Activated CD8-positive, alpha-beta memory T cell treated with anti-CD3 and anti-CD28 coated beads, Interleukin-2, amount 10 ng/mL, durations not matched to agents 7 days and 5 days (primary cell): ENCODE measurements at places on chromosomes 1 and 21.

DNA sequence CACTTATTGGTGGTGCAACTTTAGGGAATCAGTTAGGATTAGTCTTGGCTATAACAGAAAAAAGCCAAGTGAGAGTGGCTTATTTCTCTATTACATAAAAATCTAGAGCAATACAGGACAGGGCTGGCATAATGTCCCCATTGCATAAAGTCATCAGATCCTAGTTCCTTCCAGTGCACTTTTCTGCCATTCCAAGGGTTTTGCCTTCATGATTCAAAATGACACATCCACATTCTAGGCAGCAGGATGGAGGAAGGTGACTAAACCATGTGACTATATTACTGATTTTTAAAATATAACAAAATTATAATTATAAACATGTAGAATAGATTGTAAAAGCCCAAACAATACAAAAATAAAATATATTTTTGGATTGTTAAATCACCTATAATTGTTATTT is 18.8 kb downstream of the JUN start:
- no peak for DNase-seq

GRCh38 chr1:54498383-54499096 is 49.5 kb upstream of the ACOT11 start:
- no peak for DNase-seq

GRCh38 chr1:209728466-209728865 is 23.8 kb downstream of the HSD11B1 start:
- no peak for DNase-seq

- peak; percentile 75 for DNase-seq
These were observed 16.1 kb downstream of the ENSA start for GRCh38 chr1:150613061-150613920.

DNA sequence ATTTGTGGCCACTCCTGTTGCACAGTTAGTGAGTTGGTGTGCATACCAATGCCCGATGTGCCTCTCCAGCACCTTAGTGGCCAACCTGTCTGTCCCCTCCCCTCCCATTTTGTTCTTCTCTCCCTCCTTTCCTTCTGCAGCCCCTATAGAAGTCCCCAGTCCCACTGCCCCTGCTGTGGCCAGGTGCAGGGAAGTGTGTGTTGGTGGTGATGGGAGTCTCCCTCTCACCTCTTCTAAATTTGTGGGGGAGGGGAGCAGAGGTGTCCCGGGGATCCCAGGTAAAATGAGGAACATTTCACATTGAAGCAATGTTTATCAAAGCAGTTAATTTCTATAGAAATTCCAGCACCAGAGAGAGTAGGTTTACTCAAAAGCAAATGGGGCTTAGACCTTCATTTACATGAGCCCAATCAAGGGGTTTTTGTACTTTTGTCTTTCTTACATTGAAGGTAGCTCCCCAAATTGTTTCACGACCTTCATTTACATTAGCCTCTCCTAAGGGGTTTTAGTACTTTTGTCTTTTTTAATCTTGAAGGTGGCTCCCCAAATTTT is 3.0 kb upstream of the C1orf21 start:
- no peak for DNase-seq

- DNase-seq: no peak
These were observed 2.1 kb downstream of the LINGO4 start for GRCh38 chr1:151803164-151803563.

DNA sequence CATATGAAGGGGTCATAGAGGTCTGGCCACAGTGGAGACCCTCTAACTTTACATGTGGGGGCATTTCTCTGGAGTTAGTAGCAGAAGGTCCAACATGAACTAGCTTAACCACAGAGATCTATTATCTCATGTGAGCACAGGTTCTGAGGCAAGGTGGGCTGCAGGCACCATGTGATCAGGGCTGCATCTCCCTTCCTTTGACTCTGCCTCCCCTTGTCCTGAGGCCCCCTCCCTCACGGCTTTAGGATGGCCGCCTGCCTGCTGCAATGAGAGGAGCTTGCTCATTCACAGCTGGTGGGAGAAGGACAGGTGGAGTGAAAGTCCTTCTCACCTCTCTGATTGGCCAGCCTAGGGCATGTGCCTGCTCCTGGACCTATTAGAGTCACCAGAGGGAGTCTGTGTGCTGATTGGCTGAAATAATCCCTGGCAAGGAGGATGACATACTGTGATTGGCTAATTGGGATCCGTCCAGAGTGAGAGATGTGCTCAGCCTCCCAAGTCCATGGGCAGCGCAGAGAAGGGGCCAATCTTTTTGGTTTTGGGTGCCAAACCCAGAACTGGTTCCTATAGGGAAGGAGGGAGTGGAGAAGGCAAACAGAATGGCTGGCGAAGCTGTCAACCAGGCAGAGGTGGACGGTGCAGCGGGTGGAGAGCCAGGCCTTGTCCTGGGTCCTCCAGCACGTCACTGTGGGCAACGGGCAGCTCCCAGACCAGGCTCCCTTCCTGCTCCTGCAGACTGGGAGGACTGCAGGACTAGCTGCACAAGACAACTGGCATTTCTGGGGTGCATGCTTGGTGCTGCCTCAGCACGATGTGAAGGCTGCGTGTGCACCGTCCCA is 39.4 kb upstream of the C1orf174 start:
- DNase-seq: no peak

DNA sequence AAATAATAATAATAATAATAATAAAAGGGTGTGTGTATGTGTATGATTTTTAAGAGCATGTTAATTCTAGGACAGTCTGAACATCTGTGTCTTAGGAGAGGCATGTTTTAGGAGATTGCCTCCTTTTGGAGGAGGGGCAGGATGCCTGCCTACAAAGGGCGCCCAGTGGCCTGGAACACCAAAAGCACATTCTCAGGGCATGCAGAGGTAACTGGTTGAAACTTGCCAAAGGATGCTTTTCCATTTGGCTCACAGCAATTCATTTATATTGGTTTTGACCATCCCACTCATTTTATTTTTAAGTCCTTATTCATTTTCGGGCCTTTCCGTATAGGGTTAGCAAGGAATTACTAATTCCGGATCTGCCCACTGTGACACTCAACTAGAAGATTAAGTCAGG is 21.1 kb upstream of the LAMC2 start:
- no peak for DNase-seq

DNA sequence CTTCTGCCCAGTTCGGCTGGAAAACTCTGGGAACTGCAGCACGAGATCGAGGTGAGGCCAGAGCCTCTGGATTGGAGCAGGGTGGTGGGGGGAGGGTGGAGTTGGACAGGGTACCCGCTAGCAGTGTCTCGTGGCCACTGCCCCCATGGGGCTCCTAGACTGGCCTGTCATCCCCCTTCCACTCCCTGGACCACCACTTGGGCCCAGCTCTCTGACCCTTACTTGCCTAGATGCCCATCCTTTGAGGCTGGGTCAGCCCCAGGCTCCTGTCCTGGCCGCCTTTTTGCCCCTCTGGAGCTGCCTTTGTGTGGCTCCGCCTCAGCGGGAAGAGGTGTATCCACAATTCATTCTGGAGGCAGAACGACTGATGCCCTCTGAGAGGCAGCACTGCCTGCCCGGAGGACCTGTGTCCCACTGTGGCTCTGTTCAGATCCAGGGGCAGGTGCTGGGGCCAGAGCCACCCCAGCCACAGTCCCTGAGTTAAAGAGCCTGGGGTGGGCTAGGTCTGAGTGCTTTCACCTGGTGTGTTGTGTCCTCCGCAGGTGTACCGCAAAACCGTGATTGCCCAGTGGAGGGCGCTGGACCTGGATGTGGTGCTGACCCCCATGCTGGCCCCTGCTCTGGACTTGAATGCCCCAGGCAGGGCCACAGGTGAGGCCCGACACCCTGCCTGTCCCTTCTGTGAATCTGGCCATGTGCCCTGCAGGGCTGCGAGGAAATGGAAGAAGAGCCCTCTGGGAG is 17.7 kb downstream of the FAAH start:
- DNase-seq: no peak

- no peak for DNase-seq
These were observed 97.4 kb downstream of the SETD4 start for GRCh38 chr21:35962917-35963316.

- DNase-seq: no peak
These were observed 14.3 kb upstream of the NMNAT2 start for GRCh38 chr1:183432548-183432875.

- no peak for DNase-seq
These were observed 68.1 kb downstream of the RPS6KA1 start for GRCh38 chr1:26597629-26598039.

GRCh38 chr1:34199927-34200326 is 23.2 kb downstream of the C1orf94 start:
- no peak for DNase-seq

- DNase-seq: no peak
These were observed 41.0 kb upstream of the SYNC start for GRCh38 chr1:32743380-32744070.

DNA sequence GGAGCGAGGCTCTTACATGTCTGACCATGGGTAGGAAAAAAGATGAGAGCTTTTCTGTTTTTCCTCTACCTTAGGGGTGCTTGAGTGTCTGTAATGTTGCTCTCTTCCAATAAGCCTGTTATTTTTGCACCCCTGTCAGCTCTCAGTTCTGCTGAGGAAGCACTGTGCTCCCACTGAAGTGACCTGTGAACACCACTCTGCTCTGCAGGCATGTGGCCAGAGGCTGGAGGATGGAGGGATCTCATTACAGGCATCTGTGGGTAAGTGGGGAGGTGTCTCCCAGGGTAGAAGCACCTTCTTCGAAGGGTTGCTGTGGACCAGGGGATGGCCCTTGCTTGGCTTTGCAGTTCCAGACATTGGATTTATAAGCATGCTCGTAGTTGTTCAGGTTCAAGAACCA is 56.8 kb upstream of the RBM15 start:
- DNase-seq: no peak

GRCh38 chr1:22876359-22877111 is 96.1 kb downstream of the LACTBL1 start:
- no peak for DNase-seq

DNA sequence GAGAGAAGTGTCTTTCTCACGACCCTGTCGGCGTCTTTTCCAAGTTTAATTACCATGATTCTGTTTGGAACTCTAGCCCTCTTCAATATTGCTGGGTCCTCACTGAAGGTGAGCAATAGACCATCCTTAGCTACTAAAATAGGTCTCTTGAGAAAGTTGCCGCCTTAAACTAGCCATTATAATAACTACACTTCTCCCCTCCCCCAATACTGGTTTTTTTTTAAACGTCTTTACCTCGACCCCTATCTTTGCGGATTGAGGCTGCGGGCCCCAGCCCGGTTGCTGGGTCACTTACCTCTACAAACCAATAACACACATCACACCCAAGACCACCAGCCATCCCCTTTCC is 672 bp downstream of the ENSA start:
- no peak for DNase-seq

DNA sequence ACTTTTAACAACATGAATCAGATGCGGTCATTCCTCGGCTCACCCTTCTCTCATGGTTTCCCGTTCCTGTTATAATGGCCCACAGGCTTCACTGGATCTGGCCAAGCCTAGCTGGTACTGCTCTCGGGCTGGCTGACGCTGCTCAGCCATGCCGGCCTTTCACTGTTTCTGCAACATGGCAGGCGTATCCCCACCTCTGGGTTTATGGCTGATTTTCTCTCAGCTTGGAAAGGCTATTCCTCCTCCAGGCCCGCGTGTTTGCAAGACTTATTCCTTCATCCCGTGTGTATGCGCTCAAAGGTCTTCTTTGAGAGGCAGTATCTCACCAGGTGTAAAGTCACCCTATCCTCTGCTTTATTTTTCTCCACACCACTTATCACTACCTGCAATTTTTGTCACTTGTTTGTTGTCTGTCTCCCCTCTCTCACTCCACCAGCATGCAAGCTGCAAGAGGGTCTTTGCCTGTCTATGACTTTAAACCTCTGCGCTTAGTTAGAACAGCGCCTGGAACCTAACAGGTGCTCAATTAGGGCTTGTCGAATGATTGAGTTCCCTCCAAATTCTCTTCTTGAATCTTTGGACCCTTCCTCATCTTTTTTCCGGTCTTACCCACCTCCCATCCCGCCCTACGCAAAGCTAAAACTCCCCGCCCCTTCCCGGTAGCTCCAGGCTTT is 491 bp upstream of the RAP1A start:
- no peak for DNase-seq

DNA sequence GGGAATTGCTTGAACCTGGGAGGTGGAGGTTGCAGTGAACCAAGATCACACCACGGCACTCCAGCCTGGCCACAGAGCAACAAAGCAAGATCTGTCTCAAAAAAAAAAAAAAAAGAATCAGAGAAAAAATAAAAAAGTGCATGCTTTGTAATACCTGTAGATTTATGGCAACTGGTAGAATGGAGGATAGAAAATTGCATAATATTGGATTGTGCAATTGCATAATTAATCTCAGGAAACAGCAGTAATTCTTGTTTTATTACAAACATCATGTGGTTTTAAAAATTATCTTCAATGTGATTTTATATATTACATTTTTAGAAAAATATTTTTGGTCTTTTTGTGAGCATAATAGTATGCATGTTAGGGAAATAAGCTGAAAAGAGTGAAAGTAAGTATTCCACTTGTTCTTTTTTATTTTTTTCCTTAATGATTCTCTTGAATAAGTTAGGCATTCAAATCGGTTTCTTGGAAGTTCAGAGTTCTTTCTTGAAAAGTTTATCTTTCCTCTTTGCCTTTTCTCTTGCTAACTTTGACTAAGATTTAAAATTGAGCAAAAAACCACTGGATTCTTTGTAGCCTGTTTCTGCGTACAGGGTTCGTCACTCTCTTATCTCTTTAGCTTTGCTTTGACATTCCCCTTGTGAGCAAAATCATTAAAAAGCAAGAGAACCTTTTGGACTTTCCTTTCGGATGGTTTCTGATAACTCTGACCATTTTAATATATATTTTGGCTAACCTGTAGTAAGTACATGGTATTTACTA is 127.5 kb upstream of the ADAMTS5 start:
- no peak for DNase-seq

- DNase-seq: no peak
These were observed 4.5 kb downstream of the COPA start for GRCh38 chr1:160338580-160338979.

GRCh38 chr1:41466146-41466545 is 18.3 kb downstream of the EDN2 start:
- no peak for DNase-seq

DNA sequence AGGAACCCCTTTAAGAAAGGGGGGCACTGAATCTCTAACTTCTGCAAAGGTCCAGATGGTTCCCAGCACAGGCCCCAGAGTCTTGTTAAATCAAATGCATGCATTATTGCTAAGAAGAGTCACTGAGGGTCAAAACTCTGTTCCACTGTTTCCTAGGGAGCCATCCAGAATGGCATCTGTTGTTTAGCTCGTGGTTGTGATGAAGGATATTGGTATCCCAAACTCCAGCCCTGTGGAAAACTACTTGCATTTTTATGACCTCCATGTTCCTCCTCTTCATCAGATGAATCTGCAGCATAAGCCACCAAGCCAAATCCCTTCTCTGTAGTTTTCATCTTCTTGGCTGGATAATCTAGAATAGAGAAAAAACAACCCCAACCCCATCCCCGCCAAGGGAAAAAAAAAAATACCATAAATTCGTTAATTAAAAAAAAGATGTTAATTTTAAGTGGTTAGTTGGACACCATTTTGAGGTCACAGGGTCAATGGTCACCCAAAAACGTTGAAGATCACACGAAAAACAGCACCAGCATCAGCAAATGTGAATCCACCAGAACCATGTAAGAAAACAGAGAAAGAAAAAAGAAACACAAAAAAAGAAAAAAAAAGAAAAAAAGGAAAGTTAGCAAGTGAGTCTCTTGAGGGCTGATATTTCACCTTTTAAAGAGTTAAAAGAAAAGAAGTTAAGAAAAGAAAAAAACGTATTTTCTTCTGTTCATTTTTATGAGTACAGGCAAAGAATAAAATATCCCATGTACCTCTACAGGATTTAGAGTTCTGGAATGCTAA is 3.0 kb upstream of the RIT1 start:
- no peak for DNase-seq
